NCI-H2081 (cell line): ENCODE measurements at places on chromosomes 12 and 14.

- no peak for DNase-seq
Measured at GRCh38 chr12:129393357-129393937, 510.4 kb downstream of the TMEM132D start.

DNA sequence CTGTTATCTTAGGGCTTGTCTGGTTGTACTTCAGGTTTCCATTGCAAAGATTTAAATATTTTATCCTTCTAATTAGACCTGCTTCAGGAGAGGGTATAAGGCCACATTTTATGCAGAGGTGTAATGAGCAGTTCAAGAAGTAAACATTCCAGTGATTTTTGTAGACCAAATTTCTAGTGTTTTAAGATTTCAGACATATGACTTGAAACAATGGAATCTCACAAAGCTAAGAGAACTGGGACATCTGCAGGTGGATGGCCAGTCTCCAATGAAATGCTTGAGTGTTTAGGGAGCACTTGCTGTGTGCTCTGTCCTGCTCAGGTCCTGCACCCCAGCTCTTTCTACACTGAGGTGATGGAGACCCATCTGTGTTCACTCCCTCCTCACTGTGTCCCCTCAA lies 7.9 kb downstream of the C14orf132 start:
- no peak for DNase-seq

- DNase-seq, result no peak
Measured at GRCh38 chr12:63238892-63239291, 87.9 kb upstream of the AVPR1A start.

GRCh38 chr12:89524541-89525304 lies at the start of gene GALNT4:
TSS of gene GALNT4 (minus strand) at chr12:89524796. CDS start at chr12:89524549, 247 bp downstream.
- DNase-seq, result peak; percentile 71

DNA sequence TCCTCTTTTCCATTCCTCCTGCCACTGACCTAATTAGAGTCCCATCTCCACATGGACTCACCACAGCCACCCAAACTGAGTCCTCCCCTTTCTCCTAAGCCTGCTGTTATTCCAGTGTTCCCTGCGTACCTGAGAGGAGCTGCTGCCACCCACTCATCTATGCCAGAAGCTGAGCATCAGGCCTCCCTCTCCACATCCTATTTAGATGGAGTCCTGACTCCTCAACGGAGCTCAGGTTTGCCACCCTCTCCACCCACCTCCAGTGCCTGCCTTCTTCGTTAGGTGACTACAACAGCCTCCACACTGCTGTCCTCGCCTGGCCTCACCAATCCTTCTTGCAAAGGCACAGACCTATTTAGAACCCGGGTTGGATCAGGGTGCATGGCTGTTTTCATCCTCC lies 15.2 kb upstream of the ABHD12B start:
- no peak for DNase-seq

- no peak for DNase-seq
Measured at GRCh38 chr12:7444076-7444475, at the start of gene CD163L1. TSS of gene CD163L1 (minus strand) at chr12:7444153. CDS start at chr12:7444127, 26 bp downstream.

DNA sequence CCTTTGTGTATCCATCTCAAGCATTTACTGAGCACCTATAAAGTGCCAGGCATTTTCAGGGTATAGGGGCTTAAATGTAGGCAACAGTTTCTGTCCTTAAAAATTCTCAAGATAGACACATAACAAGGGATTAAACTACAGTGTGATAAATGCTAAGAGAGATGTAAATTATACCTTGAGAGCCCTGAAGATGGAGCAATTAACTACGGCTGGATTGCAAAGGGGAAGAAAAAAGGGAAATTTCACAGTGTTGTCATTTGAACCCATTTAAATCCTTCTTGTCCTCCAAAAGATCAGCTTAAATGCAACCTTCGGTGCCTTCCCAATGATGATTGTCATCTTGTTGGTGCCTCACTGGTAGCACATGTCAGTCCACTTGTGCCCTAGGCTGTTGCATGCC lies 11.5 kb upstream of the IL26 start:
- no peak for DNase-seq

DNA sequence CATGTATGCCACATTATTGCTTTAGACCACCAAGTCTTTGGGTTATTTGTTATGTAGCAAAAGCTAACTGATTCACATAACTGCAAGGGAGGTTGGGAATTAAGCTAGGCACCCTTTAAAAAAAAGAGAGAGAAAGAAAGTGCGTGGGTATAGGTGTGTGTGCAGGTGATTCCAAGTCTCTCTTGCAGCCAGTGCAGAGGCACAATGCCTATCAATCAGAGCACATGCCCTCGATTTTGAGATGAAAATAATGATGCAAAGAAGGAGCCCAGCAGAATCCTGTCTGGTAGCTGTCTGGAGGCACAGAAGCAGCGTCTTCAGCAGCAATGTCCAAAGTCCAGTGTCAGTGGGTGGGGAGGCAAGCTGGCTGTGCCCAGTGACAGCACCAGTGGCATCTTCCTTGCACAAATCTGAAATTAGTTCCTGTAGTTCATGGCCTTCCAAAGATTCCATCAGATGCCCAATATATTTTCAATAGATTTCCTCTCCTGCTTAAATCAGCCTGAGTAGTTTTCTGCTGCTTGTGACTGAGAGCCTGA lies 62.4 kb upstream of the TBPL2 start:
- DNase-seq, result no peak

- no peak for DNase-seq
Measured at GRCh38 chr14:36134038-36134437, 42.5 kb downstream of the PTCSC3 start.

- peak; percentile 85 for DNase-seq
Measured at GRCh38 chr14:64736271-64737169, 32.3 kb downstream of the PLEKHG3 start.
